ENCODE measurements at places on chromosomes 6 and 20.

GRCh38 chr6:47138046-47138445 is 95.9 kb upstream of the ADGRF1 start:
- DNase-seq: no peak

GRCh38 chr20:41632896-41633295 is 14.7 kb upstream of the CHD6 start:
- no peak for DNase-seq

DNA sequence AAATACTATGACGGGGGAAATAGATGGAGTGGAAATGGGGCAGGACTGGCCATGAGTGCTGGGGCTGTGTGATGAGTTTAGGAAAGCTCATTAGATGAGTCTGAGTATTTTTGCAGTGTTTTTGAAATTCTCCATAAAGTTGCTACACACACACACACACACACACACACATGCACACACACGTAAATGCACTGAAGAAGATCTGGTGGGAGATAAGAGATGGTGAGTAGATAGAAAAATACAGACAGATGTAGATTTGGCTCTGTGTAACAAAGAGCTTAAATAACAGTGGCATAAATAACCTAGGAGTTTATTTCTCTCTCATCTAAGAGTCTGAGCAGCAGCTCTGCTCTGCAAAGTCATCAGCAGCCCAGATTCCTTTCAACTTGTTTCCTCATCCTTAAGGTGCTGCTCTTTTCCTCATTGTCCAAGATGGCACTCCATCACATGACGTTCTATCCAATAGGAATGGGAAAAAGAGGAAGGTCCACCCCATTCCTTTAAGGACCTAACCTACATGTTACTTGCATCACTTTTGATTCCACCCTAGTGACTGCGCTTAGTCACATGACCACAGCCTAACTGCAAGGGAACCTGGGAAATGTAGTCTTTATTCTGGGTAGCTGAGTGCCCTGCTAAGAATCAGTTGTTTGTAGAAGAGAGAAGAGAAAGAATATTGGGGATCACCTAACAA is 76.4 kb downstream of the EYA2 start:
- DNase-seq: no peak

GRCh38 chr6:143727035-143727434 is 49.3 kb downstream of the PHACTR2 start:
- no peak for DNase-seq

- no peak for DNase-seq
Observed at GRCh38 chr6:5506597-5506996, 245.3 kb downstream of the FARS2 start.

GRCh38 chr20:46374383-46374782 is 32.0 kb downstream of the ELMO2 start:
- DNase-seq: no peak

DNA sequence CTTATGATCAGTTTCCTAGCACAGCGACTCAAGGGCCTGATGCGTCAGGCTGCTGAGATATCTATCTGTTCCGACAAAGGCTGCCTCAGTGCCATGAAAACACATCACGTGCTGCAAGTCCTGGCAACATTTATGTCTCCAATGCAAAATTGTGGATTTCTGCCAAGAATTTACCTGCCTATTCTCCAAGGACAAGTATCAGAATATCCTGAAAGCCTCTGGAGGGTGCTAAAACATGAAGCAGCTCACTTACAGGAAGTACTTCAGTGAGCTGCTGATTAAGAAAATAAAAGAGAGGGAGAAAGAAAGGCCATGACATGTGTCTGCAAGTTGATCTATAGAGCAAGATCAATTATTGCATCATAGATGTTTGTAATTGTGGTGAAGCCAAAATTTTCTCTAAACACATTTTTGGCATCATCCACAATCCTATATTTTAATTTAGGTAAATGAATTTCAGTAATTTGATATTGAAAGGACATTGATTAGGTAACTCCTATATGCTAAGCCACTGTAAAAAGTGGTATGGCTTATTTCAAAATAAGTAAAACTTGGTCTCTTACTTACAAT is 25.8 kb upstream of the TPBG start:
- DNase-seq: no peak

DNA sequence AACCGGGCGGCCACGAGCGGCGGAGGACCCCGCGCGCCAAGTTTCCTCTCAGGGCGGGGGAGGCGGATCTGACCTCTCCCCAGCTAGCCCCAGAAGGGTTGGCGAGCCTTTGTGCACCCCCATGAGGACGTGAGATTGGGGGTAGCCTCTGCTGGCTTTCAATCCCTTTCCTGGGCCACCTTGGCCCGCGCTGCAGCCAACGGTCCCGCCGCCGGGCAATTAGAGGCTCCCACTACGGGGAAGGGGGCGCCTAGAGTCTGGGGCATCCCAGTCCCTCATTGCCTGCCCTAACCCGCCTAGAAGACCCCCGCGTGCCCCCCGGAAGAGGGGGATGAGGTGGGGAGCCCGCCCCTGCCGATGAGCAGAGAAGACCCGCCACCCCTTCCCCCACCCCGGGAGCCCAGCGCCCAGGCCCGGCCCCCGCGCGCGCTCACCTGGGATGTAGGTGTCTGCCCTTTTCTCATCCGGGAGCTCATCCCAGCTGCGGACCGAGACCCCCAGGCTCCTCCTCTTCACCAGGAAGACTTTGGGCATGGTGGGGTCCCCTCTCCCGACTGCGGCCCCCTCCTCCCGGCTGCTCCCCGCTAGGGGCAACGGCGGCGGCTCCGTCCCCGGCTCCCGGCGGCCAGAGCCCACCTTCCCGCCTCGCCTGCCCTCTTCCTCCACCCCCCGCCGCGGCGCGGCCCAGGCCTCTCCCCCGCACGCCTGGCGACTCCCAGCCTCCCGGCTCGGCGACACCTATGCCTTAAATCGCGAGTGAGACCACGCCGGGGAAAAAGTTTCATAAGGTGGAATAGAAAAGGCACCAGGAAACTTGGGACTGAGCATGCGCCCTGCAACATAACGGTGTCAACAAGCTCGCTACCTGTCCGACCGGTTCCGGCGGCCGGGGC is at the start of gene OVOL2:
Gene OVOL2, minus strand, starts transcription at position 816 of the 893 bp plus-strand sequence. Its CDS starts 282 bp downstream, at position 534.
- DNase-seq: no peak

DNA sequence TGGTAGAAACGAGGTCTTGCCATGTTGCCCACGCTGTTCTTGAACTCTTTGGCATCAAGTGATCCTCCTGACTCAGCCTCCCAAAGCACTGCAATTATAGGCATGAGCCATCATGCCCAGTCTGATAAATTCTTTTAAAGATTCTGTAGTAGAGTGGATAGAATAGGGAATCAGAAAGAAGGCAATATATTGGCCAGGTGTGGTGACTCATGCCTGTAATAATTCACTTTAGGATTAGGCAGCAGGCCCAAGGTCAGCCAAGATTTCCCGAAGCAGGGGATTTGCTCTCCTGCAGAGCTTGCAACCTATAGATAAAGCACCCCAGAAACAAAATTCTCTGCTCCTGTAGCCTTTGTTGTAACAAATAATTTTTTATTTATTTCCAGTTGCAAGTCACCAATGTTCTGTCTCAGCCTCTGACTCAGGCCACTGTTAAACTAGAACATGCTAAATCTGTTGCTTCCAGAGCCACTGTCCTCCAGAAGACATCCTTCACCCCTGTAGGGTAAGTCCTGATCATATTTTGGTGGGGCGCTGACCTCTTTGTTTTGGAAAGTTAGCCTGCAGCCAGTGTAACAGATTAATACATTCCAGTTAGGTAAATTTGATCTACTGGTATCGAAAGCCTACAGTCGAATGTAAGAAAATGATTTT is 30.4 kb upstream of the MROH8 start:
- DNase-seq: no peak

- DNase-seq: no peak
Observed at GRCh38 chr6:99232056-99232455, 117.4 kb downstream of the FAXC start.

Data from kidney capillary endothelial cell (primary cell).